ENCODE measurements at places on chromosomes 13 and 19.

DNA sequence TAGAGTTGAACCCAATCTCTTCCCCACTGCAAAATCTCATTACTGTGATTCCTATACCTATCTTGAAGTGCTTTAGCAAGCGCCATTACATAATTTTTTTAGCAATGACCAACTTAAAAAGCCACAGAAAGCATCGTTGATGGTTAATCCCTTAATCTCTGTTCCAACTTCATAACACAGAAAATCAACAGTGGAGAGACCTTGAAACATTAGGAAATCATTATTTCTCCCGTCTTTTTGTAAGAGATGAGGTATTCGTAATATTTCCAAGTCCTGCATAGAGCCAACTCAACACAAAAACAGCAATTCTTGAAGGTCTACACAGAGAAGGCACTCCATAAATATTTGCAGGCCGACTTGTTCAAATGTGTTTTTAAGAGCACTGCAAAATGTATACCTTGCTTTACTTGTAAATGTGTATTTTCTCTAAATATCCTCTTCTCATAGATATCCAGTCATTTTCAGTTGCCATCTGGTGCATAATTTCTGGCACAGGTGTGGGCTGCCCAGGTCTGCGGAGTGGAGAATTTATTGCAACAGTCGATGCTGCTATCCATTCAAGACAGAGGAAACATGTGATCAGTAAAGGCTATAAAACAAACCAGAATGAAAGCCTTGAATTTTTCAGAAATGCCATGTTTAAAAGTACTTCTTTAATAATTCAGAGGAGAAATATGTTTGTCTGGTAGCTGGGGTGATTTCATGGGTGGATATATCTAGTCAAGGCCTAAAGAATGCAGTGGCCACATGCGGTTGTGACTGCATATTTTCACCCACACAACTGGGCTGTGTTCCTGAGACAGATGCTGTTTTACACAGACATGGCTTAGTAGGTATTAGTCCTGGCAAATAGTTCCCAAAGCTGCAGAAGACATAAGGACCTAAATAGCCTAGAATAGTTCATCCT lies 234.3 kb upstream of the STARD13 start:
- DNase-seq: peak; percentile 46

GRCh38 chr13:37453246-37453645 lies 145.3 kb downstream of the POSTN start:
- no peak for DNase-seq

- peak; percentile 3 for DNase-seq
Measured at GRCh38 chr19:56341948-56342347, 27.3 kb upstream of the ZSCAN5A start.

GRCh38 chr13:29474991-29475390 lies 120.5 kb downstream of the SLC7A1 start:
- DNase-seq: no peak

GRCh38 chr19:4909156-4909896 lies at the start of gene UHRF1:
Gene UHRF1, plus strand, starts transcription at chr19:4909501. Its CDS starts 1,385 bp downstream, at chr19:4910886.
- peak; percentile 96 for DNase-seq

GRCh38 chr19:3710265-3710812 lies 2.2 kb downstream of the TJP3 start:
- peak; percentile 90 for DNase-seq

DNA sequence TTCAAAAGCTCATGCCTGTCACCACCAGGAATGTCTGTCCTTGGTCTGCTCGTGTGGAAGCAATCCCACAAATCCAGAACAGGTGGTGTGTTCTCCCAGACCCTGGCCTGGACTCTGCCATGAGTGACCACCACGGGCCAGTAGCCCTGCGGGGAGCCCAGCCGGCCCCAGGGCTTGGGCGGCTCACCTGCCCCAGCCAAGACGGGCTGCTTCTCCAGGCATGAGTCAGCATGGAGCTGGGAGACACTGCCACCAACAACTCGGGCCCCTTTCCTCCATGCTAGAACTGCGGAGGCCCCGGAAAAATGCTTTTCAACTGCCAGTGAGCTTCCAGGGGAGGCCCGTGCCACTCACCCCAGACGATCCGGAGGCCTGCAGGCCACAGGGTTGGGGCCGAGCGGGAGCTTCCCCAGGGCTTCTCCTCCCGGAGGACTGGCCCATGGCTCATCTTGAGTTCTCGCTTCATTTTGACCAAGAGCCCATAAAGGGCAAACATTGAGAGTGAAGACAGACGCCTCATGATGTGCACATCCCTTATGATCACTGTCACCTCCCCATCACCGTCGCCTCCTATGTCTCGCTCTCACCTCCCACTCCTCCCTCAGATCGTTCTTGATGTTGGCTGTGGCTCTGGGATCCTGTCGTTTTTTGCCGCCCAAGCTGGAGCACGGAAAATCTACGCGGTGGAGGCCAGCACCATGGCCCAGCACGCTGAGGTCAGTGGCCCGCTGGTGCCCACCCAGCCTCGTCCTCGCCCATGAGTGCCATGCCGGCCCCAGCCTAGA lies 16.7 kb downstream of the YIPF2 start:
- no peak for DNase-seq

- no peak for DNase-seq
Measured at GRCh38 chr13:26557051-26557392, 461 bp upstream of the WASF3 start.

DNA sequence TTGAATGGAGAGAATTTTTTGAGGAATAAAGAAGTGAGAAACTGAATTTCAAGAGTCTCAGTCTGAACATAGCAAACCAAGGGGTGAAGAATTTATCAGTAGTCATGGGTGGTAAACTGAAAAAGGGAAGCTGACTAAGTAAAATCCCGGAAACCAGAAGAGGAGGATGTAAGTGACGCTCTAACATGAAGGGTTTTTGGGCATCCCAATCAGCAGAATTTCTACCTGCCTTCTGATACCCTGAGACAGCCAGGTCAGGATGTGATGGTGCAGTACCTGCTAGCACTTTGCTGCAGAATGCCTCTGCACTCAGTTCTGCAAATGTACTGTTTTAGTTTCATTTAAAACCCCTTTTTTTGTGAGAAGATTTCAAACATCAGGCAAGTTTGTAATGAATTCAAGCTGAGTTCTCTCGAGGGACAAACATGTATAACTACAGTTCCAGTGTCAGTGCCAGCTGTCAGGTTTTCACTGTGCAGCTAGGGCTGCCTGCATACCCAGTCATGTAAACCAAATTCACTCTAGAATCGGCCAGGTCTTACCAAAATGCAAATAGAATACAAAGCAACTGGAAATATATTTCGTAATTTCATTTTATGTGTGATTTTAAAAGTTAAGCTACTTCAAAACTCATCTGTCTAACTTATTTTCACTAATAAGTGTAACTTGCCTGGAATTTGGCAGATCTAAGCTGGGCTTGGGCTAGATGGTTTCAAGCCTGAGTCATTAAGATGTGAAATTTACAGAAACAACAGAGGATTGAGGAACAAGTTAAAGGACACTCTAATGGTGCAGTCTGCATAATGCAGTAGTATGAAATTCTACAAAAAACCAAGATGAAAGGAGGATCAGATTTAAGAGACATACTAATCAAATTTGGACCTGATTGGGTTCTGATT lies 13.8 kb downstream of the METTL21C start:
- DNase-seq: peak; percentile 26

DNA sequence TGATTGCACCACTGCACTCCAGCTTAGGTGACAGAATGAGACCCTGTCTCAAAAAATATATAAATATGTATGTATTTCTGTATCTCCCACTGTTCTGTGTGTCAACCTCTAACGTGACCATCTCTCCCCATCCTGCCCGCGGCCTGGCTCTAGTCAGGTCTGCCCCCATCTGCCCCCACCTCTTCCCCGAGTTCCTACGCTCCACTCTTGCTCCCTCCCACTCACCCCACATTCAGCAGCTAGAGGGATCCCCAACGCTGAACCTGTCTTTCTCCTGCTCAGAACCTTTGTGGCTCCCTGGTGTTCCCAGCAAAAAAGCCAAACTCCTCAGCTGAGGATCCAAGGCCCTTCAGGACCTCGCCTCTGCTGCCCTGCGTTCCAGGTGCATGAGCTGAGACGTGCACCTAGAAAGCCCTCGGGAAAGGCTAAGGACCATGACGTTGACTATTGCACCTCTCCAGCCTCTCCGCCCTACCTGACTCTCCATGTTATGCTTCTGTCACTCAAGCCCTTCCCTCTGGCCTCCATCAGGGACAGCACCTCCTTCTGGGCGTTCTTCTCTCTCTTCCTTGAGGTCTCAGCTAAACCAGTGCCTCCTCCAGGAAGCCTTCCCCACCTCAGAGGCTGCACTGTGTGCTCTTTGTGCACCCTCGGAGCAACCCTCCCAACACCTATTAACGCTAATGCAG lies 18.1 kb downstream of the AKT2 start:
- DNase-seq: no peak

DNA sequence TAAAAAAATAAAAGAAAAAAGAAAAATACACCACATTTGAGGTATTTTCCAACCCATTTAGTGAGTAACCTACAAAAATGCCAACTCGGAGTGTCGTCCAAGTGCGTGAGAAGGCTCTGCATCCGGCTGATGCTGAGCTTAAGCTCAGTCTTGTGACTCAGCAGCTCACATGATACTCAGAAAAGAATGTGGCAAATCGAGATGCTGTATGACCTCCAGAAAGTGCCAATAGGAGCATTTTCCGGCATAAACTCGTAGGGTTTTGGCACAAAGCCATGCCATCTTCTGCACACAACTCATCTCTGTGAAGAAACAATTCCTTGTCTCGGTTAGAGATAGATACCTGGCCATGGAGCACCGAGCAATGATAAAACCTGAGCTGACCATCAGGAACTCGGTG lies 58.5 kb downstream of the TRPM4 start:
- no peak for DNase-seq

- no peak for DNase-seq
Measured at GRCh38 chr19:8192221-8192820, 16.8 kb upstream of the CERS4 start.

- no peak for DNase-seq
Measured at GRCh38 chr19:50702871-50703829, 16.5 kb downstream of the SHANK1 start.

GRCh38 chr13:47291107-47291656 lies 394.3 kb upstream of the HTR2A start:
- DNase-seq: no peak

Data from NCI-H69 (cell line).